ENCODE measurements at places on chromosomes 4 and X. TPM values are rescaled to one million over a fixed set of nuclear protein-coding genes. Genes with fewer than 3 reads are reported as not detected.

- peak overlapping the region; percentile 46 for H3K4me3 ChIP-seq
- peak; percentile 78 for DNase-seq
- peaks cover 5% of the 10 kb centered on the region for H3K4me1 ChIP-seq
- peak overlapping the region; percentile 45 for H3K27ac ChIP-seq
These were observed 45.9 kb upstream of the CDKN2AIP start for GRCh38 chr4:183398298-183399125.

- H3K27me3 ChIP-seq: no peaks in the 10 kb centered on the region
- no peak for DNase-seq
- no peak overlapping the region for H3K27ac ChIP-seq
- H3K36me3 ChIP-seq: no peaks in the 10 kb centered on the region
- no peak overlapping the region for H3K4me3 ChIP-seq
- H3K4me1 ChIP-seq: no peaks in the 10 kb centered on the region
These were observed 514.3 kb downstream of the PCDH7 start for GRCh38 chr4:31234494-31234893.

GRCh38 chrX:132559101-132559500 is 70.3 kb upstream of the MBNL3 start:
- H3K4me3 ChIP-seq: no peak overlapping the region
- no peaks in the 10 kb centered on the region for H3K27me3 ChIP-seq
- no peaks in the 10 kb centered on the region for H3K36me3 ChIP-seq
- DNase-seq: no peak
- no peak overlapping the region for H3K27ac ChIP-seq
- H3K4me1 ChIP-seq: no peaks in the 10 kb centered on the region

GRCh38 chr4:181017038-181017437 is 1226.2 kb upstream of the TENM3 start:
- H3K27me3 ChIP-seq: no peaks in the 10 kb centered on the region
- no peak overlapping the region for H3K4me3 ChIP-seq
- no peaks in the 10 kb centered on the region for H3K36me3 ChIP-seq
- no peak for DNase-seq
- no peak overlapping the region for H3K27ac ChIP-seq

DNA sequence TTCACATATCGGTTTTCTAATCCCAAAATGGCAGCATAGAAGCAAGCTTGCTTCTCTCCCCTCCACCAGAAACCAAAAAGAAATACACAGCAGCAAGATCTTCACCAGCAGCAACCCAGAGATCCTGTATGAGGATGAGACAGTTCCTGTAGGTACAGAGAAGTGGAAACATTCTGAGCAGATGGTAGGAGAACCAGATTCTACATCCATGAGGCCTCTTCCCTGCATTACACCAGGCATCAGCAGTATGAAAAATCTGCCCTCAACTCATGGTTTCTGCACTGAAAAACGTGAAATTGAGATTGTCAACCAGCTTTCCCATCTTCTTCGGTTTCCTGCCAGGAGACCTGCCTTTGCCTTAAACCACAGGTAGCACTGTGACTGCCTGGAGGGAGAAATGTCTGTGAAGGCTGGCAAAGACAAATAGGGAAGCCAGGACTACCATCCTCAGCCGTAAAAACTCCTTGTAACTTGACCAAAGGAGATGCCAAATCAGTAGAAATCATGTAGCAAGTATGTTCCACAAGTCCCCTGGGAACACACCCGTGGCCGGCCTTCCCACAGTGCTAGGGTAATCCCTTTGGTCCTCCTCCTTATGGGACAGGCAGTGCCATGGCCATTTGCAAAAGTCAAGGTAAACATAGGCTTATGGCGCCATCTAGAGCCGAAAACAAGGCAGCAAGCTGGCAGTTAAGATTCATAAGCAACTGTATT is 24.0 kb upstream of the MTHFD2L start:
- peak; percentile 82 for DNase-seq
- H3K4me3 ChIP-seq: no peak overlapping the region
- no peaks in the 10 kb centered on the region for H3K36me3 ChIP-seq

GRCh38 chrX:153687121-153688039 is at the start of gene SLC6A8:
TSS of gene SLC6A8 (plus strand) at chrX:153687926. CDS start at chrX:153688575, 649 bp downstream.
- no peaks in the 10 kb centered on the region for H3K4me1 ChIP-seq
- peak within 1 kb of the TSS; percentile 56 for H3K27ac ChIP-seq
- no peaks in the 10 kb centered on the region for H3K36me3 ChIP-seq
- H3K4me3 ChIP-seq: peak within 1 kb of the TSS; percentile 40
- no peaks in the 10 kb centered on the region for H3K27me3 ChIP-seq

- no peaks in the 10 kb centered on the region for H3K4me1 ChIP-seq
- H3K36me3 ChIP-seq: no peaks in the 10 kb centered on the region
- no peak overlapping the region for H3K27ac ChIP-seq
- H3K27me3 ChIP-seq: no peaks in the 10 kb centered on the region
- DNase-seq: no peak
- H3K4me3 ChIP-seq: no peak overlapping the region
These were observed 92.6 kb downstream of the NXF2 start for GRCh38 chrX:102339312-102340298.

DNA sequence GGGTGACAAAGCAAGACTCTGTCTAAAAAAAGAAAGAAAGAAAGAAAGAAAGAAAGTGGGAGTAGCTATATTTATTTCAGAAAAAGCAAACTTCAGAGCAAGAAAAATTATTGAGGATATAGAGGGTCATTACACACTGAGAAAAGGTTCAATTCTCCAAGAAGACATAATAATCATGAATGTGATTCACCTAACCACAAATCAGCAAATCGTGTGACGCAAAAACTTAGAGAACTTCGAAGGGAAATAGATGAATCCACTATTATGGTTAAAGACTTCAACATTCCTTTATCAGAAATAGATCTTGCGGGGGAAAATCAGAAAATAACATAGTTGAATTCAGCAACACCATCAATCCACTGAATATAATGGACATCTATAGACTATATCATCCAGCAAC is 219.3 kb upstream of the LDB2 start:
- no peak overlapping the region for H3K27ac ChIP-seq
- H3K4me3 ChIP-seq: no peak overlapping the region
- H3K4me1 ChIP-seq: no peaks in the 10 kb centered on the region
- no peak for DNase-seq

DNA sequence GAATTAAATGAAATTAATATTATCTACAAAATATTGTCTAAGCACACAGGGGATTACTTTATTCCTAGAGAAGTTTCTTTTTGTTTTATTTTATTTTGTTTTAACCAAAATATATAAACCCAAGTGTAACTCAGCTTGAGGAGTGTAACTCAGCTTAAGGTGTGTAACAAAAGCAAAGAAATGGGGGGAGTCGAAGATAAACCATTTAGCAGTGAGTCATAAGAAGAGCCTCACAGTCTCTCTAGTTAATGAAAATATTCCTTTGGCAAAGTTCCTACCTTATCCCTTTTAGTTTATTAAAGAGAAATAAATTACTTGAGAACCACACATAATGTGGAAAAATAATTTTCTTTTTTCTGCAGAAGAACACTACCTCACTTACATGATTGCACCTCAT is 261.8 kb downstream of the KCTD8 start:
- no peaks in the 10 kb centered on the region for H3K4me1 ChIP-seq
- no peaks in the 10 kb centered on the region for H3K27me3 ChIP-seq
- H3K4me3 ChIP-seq: no peak overlapping the region
- DNase-seq: no peak
- H3K36me3 ChIP-seq: no peaks in the 10 kb centered on the region

GRCh38 chrX:84362184-84362838 is 139.9 kb downstream of the HDX start:
- H3K27ac ChIP-seq: no peak overlapping the region
- H3K4me1 ChIP-seq: no peaks in the 10 kb centered on the region
- H3K27me3 ChIP-seq: no peaks in the 10 kb centered on the region
- no peaks in the 10 kb centered on the region for H3K36me3 ChIP-seq

DNA sequence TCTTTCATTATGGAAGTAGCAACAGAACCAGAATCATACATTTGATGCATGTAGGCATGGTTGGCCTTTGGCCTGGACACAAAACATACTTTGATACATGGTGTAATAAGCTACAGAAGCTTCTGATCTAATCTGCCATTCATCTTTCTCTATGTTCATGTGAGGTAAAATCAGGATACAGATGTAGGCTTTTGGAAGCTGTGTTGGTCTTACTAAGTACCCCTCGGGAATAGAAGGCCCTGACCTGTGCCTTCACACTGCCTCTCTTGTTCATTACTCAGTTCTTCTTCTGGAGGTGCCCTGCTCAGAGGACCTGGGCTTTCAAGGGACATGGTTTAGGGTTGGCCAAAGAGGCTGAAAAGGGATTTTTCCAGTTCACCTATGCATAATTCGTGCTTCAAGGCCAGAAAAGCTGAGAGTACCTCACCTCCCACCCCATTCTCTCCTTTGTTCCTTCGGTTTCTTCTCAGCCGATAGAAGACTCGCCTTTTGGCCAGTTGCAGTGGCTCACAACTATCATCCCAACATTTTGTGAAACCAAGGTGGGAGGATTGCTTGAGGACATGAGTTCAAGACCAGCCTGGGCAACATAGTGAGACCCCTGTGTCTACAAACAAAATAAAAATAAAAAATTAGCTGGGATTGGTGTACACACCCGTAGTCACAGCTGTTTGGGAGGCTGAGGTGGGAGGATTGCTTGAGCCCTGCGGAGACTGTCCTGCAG is 25.9 kb downstream of the SNX25 start:
- H3K4me3 ChIP-seq: no peak overlapping the region
- H3K4me1 ChIP-seq: peaks cover 5% of the 10 kb centered on the region
- H3K36me3 ChIP-seq: no peaks in the 10 kb centered on the region
- H3K27me3 ChIP-seq: no peaks in the 10 kb centered on the region
- H3K27ac ChIP-seq: no peak overlapping the region
- DNase-seq: no peak

DNA sequence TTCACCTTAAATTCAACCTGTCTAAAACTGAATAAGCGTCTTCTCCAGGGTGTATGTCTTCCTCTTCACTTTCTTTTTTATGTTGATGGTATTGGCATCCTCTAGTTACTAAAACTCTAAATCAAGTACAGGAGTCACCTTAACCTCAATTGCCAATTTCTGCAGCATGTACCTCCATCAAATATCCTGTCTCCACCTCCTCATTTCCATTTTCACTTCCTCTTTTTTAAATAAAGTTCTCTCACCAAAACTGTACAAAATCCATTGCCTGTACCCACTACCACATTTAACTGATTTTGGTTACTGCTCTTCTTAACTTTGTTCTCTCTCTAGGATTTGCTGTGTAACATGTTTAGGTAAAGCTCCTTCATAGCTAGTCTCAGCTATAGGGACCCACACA is 9.2 kb upstream of the NPFFR2 start:
- no peak for DNase-seq
- H3K4me3 ChIP-seq: no peak overlapping the region
- H3K36me3 ChIP-seq: no peaks in the 10 kb centered on the region

- no peak for DNase-seq
- no peak overlapping the region for H3K27ac ChIP-seq
- H3K4me1 ChIP-seq: no peaks in the 10 kb centered on the region
- H3K36me3 ChIP-seq: no peaks in the 10 kb centered on the region
- H3K27me3 ChIP-seq: no peaks in the 10 kb centered on the region
- no peak overlapping the region for H3K4me3 ChIP-seq
These were observed 135.5 kb downstream of the AMMECR1 start for GRCh38 chrX:110182362-110182761.

GRCh38 chrX:104662694-104663093 is 96.7 kb downstream of the IL1RAPL2 start:
- no peak overlapping the region for H3K27ac ChIP-seq
- H3K36me3 ChIP-seq: no peaks in the 10 kb centered on the region
- H3K4me1 ChIP-seq: no peaks in the 10 kb centered on the region
- H3K27me3 ChIP-seq: no peaks in the 10 kb centered on the region

GRCh38 chrX:27863809-27864208 is 56.0 kb downstream of the MAGEB10 start:
- H3K4me1 ChIP-seq: no peaks in the 10 kb centered on the region
- H3K36me3 ChIP-seq: no peaks in the 10 kb centered on the region
- DNase-seq: peak; percentile 36
- H3K4me3 ChIP-seq: peak overlapping the region; percentile 29

- H3K27me3 ChIP-seq: no peaks in the 10 kb centered on the region
- H3K36me3 ChIP-seq: no peaks in the 10 kb centered on the region
- no peak overlapping the region for H3K4me3 ChIP-seq
- H3K27ac ChIP-seq: no peak overlapping the region
These were observed 15.3 kb downstream of the PLP1 start for GRCh38 chrX:103791826-103792485.

- H3K4me3 ChIP-seq: no peak overlapping the region
- no peaks in the 10 kb centered on the region for H3K36me3 ChIP-seq
- H3K27me3 ChIP-seq: no peaks in the 10 kb centered on the region
- no peak for DNase-seq
- no peaks in the 10 kb centered on the region for H3K4me1 ChIP-seq
These were observed 25.9 kb upstream of the ING2 start for GRCh38 chr4:183478926-183479325.

DNA sequence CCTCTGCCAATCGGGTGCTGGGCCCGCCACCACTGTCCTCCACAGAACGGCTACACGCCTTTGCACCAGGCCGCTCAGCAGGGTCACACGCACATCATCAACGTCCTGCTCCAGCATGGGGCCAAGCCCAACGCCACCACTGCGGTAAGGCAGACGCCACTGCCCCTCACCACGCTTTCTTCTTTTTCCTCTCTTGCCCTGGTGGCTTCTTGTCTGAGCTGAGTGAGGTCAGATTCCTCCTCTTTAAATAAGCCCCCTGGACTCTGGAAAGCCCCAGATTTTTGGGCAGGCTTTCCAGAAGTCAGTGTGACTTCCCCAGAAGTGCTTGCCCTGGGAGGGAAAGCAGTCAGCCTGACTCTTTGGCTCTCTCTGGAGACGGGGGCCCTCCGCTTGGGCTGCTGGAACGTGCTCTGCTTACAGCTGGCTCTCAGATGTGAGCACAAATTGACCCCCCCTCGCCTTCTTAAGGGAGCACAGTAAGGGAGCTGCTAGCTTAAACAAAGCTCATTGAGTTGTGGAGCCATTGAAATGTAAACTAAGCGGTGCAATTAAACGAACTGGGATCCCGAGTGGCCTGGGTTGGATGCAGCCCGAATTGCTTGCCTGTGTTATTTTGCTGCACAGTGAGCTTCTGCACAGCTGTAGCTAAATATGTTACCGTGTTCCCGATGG is 243.1 kb downstream of the ANK2 start:
- H3K4me1 ChIP-seq: peaks cover 15% of the 10 kb centered on the region
- no peaks in the 10 kb centered on the region for H3K36me3 ChIP-seq
- H3K4me3 ChIP-seq: no peak overlapping the region

DNA sequence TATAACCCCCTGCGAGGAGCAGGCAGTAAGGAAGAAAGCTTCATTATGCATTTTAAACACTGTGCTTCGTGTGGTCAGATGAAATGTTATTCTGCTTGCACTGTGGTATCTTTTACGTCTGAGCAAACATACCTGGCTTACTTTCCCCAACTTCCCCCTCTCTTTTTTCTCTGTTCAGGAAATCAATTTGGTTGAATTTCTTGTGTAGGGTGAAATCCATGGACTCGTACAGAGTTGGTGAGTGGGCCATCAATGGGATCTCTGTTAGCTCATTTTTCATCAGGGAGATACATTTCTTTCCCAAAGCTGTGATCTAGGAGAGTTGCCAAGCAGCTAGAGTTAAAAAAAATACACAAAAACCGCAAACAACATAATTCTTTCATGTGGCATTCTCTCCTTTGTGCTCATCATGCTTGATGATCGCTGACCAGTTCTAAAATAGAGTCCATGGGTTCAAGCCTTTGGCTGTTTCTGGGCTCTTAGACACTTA is 98.5 kb downstream of the FRAS1 start:
- no peaks in the 10 kb centered on the region for H3K27me3 ChIP-seq
- no peak overlapping the region for H3K4me3 ChIP-seq
- no peaks in the 10 kb centered on the region for H3K4me1 ChIP-seq

GRCh38 chr4:20430259-20430941 is 178.7 kb downstream of the SLIT2 start:
- peak overlapping the region; percentile 79 for H3K27ac ChIP-seq
- DNase-seq: no peak
- H3K27me3 ChIP-seq: no peaks in the 10 kb centered on the region

The CFAP299 gene
- 51.9 TPM for polyA plus RNA-seq

The SGMS2 gene
- polyA plus RNA-seq: 24.2 TPM

The SPANXN4 gene
- 9.7 TPM for polyA plus RNA-seq

The KCTD8 gene
- 1.5 TPM for polyA plus RNA-seq

The CYP4V2 gene
- polyA plus RNA-seq: 11.4 TPM

The AR gene
- 12.0 TPM for polyA plus RNA-seq

The P2RY4 gene
- not detected for polyA plus RNA-seq

The TLR1 gene
- 2.8 TPM for polyA plus RNA-seq
